Brain pericyte (primary cell): ENCODE measurements at places on chromosomes 11 and 22.

DNA sequence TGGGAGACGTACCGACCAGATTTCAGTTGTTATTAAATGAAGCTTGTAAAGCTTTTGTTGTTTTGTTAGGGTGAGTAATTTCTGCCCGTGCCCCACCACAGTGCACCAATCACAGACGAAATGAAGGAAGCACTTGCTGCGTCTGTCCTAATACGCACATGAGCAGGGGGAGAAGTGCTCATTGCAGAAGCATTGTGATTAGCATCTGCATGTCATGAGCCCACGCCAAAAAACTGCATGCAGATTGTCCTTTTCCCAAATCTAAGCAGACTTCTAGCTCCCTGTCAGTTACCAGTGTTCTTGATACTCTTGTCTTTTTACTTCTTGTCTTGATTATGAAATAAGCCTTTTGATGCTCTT, 15.5 kb downstream of the RBX1 start:
- DNase-seq: no peak

DNA sequence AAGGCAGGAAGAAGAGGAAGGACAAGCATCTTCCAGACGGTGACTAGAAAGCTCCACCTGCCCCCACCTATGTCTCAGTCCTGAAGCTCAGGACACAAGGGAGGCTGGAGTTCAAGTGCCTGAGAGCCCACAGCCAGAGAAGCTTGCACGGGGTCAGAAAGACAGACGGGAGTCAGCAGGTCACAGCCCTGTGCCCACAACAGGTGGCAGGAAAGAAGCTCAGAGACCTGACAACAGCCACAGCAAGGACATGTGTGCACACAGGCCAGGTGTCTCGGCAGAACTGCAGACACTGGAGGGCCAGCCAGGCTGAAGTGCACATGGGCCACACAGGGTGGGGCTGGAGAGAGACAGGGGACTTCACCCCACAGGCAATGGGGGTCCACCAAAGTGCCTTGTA, 37.2 kb upstream of the MOB2 start:
- DNase-seq: no peak

DNA sequence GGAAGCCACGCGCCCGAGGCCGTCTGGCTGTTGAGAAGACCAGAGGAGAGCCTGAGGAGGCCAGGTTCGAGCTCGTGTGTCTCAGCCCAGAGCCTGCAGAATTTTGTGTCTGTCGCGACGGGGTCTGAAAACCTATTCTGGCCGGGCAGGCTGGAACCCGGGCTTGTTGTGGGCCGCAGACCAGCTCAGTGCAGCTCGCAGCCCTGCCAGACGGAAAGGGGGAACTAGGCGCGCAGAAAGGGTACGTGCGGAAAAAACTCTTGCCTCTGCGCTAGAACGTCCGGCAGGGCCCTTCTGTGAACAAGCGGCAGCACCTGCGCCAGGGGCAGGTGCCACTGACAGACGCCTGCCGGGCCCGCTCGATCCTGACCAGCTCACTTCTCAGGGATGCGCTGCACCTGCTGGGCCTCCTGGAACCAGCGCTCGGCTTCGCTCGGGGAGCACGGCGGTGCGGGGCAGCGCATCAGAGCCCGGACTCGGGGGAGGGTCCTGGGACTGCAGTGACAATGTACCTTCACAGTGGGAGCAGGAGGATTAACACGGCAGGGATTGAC, 409.3 kb downstream of the BRD1 start:
- no peak for DNase-seq

- no peak for DNase-seq
These were observed 3.6 kb downstream of the BCL9L start for GRCh38 chr11:118921929-118922744.

- DNase-seq: peak; percentile 86
These were observed 499.0 kb upstream of the CCDC179 start for GRCh38 chr11:23359297-23359696.

DNA sequence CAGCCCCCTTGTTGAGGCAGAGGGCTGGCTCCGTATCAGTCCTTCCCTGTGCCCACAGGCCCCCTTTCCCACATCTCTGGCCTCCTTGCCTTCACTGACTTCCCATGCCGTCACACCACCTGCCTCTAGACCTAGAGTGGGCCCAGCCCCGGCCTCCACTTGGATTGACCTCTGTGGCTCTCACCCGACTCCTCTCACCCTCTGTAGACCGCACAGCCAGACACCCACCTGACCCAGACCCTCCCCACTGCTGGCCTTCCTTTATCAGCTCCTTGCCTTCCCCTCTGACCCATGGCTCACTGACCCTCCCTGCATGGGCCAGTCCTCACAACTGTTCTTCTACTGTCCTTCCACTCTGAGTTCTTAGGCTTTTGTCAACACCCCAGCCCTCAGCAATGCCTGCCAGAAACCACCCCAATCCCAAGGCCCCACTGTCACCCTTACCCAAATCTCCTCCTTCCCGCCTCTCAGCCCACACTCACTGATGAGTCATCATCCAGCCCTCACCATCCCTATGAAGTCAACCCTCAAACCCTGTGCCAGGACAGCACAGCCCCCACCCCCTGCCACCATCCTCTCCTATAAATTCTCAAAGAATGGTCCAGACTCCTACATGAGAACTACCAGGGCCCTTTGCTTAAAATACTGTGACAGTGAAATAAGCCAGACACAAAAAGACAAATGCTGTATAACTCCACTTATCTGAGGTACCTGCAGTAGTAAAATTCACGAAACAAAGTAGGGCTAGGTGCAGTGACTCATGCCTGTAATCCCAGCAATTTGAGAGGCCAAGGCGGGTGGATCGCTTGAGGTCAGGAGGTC, 53.4 kb downstream of the SCGB1A1 start:
- DNase-seq: no peak

DNA sequence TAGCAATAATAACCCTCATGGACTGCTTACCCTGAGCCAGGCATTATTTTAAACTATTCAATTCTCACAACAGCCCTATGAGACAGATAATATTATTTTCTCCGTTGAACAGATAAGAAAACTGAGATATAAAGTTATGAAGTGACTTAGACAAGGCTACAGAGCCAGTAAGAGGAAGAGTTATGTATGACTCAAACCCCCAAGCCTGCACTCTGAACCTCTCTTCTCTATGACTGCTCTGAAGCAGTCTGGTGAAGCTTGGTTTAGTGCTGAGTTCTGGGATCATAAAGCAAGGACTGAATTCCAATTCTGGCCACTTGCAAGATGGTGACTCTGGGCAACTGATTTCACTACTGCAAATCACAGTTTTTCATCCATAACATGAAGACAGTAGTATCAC, 34.5 kb downstream of the TNKS1BP1 start:
- DNase-seq: no peak

- no peak for DNase-seq
These were observed 12.4 kb downstream of the ANO9 start for GRCh38 chr11:429391-429790.
